ENCODE measurements at places on chromosomes 4 and X. TPM values are rescaled to one million over a fixed set of nuclear protein-coding genes. Genes with fewer than 3 reads are reported as not detected.
A peak's percentile ranks its signal among the peaks of the same experiment; 100 is the strongest.

ZIC3 gene
- 0.13 TPM for total RNA-seq

EDA gene
- total RNA-seq = 19.1 TPM

XIAP gene
- 38.1 TPM for total RNA-seq

HS6ST2 gene
- total RNA-seq = 18.5 TPM

TSPAN6 gene
- 134 TPM for total RNA-seq

CT83 gene
- not detected for total RNA-seq

GRCh38 chr4:57080781-57081650 is 29.2 kb downstream of the IGFBP7 start:
- H3K27ac ChIP-seq = peak overlapping the region; percentile 78
- peak; percentile 37 for DNase-seq
- H3K36me3 ChIP-seq = no peaks in the 10 kb centered on the region
- H3K27me3 ChIP-seq = no peaks in the 10 kb centered on the region

GRCh38 chr4:25936696-25937095 is 22.7 kb downstream of the SMIM20 start:
- H3K4me1 ChIP-seq = peaks cover 19% of the 10 kb centered on the region
- no peak overlapping the region for H3K4me3 ChIP-seq
- no peak overlapping the region for H3K27ac ChIP-seq
- H3K36me3 ChIP-seq = no peaks in the 10 kb centered on the region

Data from hepatocyte (in vitro differentiated cells).